ENCODE measurements at places on chromosomes 7 and 10.

DNA sequence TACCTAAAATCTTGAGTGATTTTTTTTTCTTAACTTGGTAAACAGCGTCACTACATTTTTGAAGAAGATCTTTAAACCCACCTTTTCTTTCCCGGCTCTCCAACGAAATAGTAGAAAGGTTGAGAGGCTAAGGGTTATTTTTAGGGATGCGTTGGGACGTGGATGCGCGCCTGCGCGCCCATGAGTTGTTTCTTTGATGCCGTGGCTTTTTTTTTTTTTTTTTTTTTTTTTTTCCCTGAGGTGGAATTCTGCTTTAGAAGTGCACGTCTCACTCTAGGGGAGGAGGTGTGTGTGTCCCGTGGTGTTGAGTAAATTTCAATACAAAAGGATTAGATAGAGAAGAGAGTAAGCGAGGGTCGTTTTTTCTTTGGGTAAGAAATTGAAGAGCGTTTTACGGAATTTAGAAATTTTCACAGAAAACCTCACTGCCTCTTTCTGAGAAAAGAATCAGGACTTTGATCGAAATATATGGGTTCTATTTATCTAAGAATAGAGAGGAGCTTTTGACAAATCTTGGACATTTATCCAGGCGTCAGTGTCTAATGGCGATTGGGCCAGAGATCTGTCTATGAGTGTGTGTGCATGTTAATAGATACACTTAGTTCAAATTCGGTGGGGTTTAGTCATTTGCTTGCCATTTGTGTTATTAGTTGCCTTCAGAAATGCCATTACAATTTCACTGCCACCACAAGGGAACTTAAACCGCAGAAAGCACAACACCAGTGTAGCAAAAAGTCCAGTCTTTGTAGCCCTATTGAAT is 1.2 kb upstream of the SP8 start:
- no peak for DNase-seq

- no peak for DNase-seq
Measured at GRCh38 chr10:100838986-100839385, 73.8 kb upstream of the SLF2 start.

GRCh38 chr7:10120936-10121335 is 852.7 kb upstream of the PHF14 start:
- no peak for DNase-seq

DNA sequence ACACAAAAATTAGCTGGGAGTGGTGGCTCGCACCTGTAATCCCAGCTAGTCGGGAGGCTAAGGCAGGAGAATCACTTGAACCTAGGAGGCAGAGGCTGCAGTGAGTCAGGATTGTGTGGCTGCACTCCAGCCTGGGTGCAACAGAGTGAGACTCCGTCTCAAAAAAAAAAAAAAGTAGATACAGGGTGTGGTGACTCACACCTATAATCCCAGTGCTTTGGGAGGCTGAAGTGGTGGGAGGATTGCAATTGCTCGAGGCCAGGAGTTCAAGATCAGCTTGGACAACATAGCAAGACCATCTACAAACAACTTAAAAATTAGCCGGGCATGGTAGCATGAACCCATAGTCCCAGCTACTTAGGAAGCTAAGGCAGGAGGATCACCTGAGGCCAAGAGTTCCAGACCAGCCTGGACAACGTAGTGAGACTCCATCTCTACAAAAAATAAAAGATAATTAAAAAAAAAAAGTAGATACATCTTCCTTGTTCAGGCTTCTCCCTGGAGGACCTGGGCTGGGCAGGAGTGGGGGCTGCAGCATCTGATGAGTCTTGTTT is 2.0 kb downstream of the MOSPD3 start:
- DNase-seq, result no peak

- no peak for DNase-seq
Measured at GRCh38 chr10:94412449-94412848, 10.1 kb downstream of the TBC1D12 start.

GRCh38 chr7:135645296-135645904 is 16.9 kb upstream of the STMP1 start:
- no peak for DNase-seq

GRCh38 chr7:20458521-20458920 is 127.8 kb downstream of the ITGB8 start:
- no peak for DNase-seq

DNA sequence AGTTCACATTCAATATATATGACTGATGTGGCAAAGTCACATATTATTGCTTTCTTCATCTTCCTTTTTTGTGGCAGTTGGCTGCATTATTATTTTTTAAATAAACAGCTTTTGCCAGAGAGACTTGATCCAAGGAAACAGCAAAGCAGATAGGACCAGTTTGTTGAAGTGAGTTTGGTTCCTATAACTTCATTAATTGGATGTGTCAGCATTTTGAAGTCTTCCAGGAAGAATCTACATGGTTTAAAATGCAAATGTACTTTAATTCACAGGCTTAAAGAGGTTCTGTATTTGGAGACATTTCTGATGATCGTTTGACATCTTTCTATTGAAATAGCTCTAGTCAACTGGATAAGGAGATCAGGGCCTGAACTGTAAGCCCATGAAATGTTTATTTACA is 13.2 kb downstream of the UBE2D1 start:
- no peak for DNase-seq

DNA sequence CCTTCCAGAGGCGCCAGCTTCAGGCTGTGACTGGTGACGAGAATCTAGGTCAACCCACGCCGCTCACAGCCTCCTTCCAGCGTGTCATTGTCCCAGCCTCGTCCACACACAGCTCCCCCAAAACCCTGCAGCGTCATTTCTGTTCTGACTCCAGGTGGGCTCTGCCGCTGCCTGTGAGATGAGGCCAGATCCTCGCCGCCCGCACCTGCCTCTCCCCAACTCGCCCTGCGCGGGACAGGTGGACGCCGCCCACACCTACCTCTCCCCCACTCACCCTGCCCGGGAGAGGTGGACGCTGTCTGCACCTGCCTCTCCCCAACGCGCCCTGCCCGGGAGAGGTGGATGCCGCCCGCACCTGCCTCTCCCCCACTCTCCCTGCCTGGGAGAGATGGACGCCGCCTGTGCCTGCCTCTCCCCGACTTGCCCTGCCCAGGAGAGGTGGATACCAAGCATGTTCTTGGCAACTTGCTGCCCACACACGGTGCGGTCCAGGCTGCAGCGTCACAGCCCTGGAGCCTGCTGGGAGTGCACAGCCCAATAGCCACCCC is 32.0 kb upstream of the CFAP46 start:
- no peak for DNase-seq

DNA sequence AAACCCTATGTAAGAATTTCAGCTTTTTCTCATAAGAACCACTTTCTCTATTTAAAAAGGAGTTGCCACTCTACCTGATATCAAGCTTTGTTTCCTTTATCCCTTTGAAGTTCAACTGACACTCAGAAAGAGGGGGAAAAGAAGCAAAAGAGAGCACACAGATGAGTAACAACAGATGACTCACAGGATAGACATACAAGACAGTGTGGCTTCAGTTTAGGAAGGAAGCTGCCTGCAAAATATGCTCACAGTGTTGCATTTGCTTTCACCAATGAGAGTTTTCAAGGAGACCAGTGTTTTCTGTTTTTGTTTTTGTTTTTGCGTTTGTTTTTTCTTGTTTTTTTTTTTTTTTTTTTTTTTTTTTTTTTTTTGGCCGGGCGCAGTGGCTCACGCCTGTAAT is 1181.6 kb downstream of the DNAJB9 start:
- no peak for DNase-seq

- DNase-seq, result peak; percentile 66
Measured at GRCh38 chr10:79063071-79063491, 5.7 kb upstream of the ZMIZ1 start.

DNA sequence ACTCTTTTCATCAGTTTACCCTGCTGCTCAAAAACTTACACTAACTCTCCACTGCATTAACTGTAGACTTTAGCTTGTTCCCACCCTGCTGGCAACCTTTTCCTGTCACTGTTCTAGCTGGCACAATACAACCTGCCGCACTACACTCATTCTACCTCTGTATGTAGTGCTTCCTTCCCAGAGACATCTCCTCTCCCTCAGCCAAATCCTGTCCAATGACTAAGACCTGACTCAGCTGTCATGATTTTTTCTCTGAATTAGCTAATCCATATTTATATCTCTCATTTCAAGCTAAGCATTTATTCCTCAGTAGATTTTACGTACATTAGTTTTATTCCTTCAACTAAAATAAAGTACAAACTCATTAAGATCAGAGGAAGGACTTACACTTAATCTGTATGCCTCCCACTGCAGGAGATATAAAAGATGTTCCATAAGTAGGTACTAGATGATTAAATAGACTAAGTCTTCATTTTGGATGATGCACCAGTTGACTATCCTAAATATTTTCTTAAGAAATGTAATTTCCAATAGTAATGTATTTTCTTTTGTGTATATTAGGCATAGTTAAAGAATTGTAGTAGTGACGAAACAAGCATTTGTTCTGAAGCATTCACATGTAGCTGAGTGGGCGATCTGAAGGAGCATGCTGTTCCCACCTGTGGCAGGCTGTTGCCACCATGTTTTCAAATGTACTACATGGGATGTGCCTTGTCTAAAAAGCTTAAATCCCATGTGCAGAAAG is 189.1 kb downstream of the SKAP2 start:
- no peak for DNase-seq

- DNase-seq, result no peak
Measured at GRCh38 chr10:126376956-126377355, 11.3 kb downstream of the ADAM12 start.

GRCh38 chr10:69043931-69044531 is 43.9 kb upstream of the SRGN start:
- no peak for DNase-seq

- no peak for DNase-seq
Measured at GRCh38 chr7:11060893-11061292, 87.2 kb downstream of the PHF14 start.

GRCh38 chr10:132975831-132976682 is 33.7 kb upstream of the CFAP46 start:
- no peak for DNase-seq

DNA sequence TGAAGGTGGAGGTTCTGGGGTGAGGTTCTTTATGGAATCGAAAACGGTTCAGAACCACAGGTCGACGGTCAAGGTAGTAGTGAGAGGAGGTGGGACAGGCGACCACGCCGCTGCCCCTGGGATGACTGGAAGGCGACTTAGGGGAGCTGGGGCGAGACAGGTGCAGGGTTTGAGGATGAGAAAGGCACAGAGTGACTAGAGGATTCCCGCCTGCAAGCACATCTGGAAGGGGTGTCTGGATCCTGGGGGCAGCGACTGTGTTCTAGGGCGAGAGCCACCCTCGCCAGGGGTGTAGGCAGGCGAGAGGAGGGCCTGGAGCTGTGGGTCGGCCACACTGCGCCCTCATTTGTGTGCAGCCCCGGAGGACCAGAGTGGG is 468 bp upstream of the IRF5 start:
- DNase-seq, result no peak

DNA sequence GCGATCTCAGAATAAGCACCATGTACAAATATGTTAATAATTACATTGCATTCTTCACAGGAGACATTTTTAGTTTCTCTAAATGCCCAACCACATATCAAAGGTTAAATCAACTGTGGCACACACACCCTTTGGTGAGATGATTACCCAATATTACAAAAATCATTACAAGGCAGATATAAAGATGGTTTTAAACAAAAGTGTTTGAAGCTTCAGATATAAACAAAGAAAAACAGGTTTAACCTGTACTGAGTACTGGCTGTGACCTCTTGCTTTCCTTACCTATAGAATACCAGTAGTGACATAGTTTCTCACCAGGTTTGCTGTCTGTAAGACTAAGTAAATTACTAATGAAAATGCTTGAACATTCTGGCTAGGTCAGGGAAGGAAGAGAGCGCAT is 360.0 kb upstream of the IGFBP3 start:
- DNase-seq, result no peak

DNA sequence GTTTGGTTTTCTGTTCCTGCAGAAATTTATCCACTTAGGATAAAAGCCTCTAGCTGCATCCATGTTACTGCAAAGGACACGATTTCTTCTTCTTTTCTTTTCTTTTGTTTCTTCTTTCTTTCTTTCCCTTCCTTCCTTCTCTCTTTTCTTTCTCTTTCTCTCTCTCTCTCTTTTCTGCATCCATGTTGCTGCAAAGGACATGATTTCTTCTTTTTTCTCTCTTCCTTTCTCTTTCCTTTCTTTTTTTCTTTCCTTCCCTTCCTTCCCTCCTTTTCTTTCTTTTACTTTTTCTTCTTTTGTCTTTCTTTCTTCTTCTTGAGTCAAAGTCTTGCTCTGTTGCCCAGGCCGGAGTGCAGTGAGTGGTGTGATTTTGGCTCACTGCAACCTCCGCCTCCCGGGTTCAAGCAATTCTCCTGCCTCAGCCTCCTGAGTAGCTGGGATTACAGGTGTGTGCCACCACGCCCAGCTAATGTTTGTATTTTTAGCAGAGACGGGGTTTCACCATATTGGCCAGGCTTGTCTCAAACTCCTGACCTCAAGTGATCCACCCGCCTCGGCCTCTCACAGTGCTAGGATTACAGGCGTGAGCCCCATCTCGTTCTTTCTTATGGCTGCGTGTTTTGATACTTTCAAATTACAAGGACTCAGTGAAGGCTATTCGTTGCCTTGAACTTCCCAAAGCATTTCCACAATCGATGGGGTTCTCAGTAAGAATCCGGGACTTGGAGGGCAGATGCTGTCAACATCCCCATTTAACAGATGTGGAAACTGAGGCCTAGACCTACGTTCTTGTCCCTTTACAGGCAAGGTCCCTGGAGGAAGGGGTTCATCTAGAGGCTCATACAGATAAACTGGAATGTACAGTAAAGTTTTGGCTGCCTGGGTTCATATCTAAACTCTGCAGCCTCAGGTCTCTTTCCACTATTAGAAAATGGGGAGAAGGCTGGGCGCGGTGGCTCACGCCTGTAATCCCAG is 1.9 kb upstream of the GNB2 start:
- DNase-seq, result no peak

GRCh38 chr7:139850906-139851305 is 21.8 kb downstream of the TBXAS1 start:
- DNase-seq, result no peak

DNA sequence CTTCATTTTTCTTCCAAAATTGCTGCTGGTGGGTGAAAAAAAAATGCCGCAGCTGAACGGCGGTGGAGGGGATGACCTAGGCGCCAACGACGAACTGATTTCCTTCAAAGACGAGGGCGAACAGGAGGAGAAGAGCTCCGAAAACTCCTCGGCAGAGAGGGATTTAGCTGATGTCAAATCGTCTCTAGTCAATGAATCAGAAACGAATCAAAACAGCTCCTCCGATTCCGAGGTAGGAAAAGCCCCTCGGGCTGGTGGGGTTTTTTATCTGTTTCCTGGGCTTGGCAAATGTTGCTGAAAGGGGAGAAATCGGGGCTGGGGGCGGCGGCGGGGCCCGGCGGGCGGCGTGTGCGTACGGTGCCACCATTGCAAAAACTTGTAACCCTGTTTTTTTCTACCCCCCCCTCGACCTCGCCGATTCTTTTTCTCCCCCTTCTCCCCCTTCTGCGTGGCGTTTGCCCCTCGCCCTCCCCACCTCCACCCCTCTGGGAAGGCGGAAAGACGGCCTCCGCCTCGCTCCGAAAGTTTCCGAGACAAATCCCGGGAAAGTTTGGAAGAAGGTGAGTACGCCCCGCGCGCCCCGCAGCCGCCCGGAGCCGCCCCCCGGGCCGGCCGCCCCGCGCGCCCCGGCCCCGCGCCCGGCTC is 789 bp downstream of the TCF7L2 start:
- DNase-seq, result peak; percentile 12
